Pancreas (tissue), 10 donors: ENCODE measurements at places on chromosomes 7 and 10. TPM values are rescaled to one million over a fixed set of nuclear protein-coding genes. Genes with fewer than 3 reads are reported as not detected.

DNA sequence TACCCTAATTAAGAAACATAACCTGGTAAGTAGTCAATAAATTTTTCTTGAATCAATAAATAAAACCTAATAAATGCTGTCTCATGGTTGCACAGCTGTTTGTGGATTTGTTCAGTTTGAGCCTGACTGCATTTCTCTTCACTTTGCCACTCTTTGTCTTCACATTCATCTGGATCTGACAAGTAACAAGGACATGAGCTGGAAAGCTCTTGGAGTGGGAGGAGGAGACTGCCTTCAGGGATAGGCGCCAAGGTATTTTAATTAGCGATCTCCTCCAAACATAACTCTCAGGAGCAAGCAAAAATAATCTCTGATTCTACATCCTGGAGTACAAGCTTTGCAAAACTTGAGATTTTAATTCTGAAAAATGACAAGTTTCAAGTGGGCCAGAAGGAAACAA lies 251.0 kb downstream of the BMPER start:
- no peaks in the 10 kb centered on the region for H3K4me1 ChIP-seq
- no peak overlapping the region for H3K4me3 ChIP-seq
- H3K27ac ChIP-seq = no peak overlapping the region
- no peak for DNase-seq

GRCh38 chr7:17030559-17030958 lies 148.8 kb upstream of the AGR3 start:
- no peak overlapping the region for H3K27ac ChIP-seq
- H3K36me3 ChIP-seq = no peaks in the 10 kb centered on the region
- peaks cover 2% of the 10 kb centered on the region for H3K4me1 ChIP-seq

DNA sequence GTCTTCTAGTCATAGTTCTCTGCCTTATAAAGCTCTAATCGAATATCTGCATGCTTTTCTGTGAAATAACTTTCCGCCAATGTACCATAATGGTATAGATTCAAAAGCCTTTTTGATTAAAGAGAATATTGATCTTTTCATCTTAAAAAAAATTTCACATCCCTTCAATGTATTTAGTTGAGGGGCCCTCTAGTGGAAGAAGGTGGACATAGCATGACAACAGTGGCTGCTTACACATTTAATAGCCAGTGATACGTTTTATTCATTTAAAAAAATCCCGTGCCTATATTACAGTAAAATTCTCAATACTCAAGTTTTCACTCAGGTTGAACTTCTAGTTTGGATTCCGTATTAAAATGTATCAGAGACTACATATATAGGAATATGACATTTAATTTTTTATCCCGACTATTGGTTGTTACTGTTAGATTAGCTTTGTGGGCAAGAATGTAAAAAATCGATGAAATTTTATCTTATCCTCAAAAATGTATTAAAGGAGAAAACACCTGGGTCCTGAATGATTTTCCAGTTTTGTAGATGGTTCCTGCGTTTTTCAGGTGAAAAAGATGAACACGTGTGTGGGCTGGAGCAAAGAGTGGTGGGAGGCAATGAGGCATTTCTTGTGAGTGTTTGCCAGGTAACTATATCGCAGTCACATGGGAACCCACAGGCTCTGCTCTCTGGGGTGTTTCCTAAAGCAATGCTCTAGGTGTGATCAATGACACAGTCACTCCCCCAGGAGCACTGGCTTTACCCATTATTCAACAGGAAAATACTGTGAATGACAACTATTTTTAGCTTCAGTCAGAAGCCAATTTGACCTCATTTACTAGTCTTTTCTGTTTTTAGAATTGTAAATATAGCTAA lies 24.1 kb upstream of the PNLIP start:
- H3K4me1 ChIP-seq = peaks cover 28% of the 10 kb centered on the region
- no peak for DNase-seq
- no peaks in the 10 kb centered on the region for H3K36me3 ChIP-seq
- no peak overlapping the region for H3K4me3 ChIP-seq

DNA sequence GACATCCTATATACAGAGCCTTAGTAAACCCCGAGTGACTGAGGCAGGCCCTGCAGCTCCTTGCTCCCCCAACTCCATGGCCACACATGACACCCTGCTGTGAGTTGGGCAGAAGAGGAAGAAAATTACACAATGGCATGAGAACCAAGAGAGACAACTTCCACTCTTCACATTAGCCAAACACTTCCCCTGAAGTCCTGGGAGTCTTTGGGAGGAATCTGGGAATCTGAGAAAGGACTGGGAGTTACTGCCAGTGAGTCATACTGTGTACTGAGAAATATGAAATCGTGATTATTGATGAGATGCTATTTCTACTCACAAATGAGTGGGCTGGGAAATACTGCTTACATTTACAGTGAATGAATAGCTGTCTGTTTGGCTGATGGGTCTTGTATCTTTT lies 116.6 kb downstream of the SPAG6 start:
- H3K27ac ChIP-seq = no peak overlapping the region
- H3K4me3 ChIP-seq = no peak overlapping the region
- peaks cover 2% of the 10 kb centered on the region for H3K4me1 ChIP-seq
- no peak for DNase-seq
- no peaks in the 10 kb centered on the region for H3K36me3 ChIP-seq

GRCh38 chr7:111657018-111657417 lies 94.7 kb upstream of the IMMP2L start:
- no peak overlapping the region for H3K4me3 ChIP-seq
- no peak overlapping the region for H3K27ac ChIP-seq
- H3K4me1 ChIP-seq = no peaks in the 10 kb centered on the region
- no peaks in the 10 kb centered on the region for H3K27me3 ChIP-seq
- no peaks in the 10 kb centered on the region for H3K36me3 ChIP-seq

DNA sequence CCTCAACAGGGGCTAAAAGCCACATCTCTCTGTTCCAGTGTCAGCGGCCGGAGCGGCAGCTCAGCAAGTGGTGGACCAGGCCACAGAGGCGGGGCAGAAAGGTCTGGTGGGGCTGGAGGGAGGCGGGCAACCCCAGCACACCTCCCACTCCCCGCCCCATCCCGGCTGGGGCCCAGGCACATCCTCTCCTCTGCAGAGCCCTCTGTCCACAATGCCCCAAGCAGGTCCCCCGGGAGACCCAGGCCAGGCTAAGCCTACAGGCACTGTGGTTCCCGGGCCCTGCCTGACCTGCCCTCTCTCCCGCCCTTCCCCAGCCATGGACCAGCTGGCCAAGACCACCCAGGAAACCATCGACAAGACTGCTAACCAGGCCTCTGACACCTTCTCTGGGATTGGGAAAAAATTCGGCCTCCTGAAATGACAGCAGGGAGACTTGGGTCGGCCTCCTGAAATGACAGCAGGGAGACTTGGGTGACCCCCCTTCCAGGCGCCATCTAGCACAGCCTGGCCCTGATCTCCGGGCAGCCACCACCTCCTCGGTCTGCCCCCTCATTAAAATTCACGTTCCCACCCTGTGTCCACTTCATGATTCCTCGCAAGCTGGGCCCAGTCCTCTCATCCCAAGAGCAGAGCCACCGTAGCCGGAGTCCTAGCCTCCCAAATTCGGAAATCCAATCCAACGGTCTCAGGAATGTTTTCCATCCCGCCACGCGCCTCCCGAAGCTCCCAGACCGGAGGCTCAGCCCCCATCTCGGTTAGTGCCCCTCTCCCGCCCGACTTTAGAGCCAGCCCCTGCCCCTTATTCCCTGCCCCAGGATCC lies 2.1 kb downstream of the ADIRF start:
- peak overlapping the region; percentile 89 for H3K27ac ChIP-seq
- H3K36me3 ChIP-seq = no peaks in the 10 kb centered on the region
- peak; percentile 53 for DNase-seq
- H3K4me1 ChIP-seq = peaks cover 9% of the 10 kb centered on the region
- peak overlapping the region; percentile 46 for H3K4me3 ChIP-seq
- H3K27me3 ChIP-seq = no peaks in the 10 kb centered on the region

GRCh38 chr7:749140-749551 lies 22.1 kb upstream of the PRKAR1B start:
- no peak overlapping the region for H3K4me3 ChIP-seq
- H3K27ac ChIP-seq = no peak overlapping the region
- H3K4me1 ChIP-seq = no peaks in the 10 kb centered on the region
- no peaks in the 10 kb centered on the region for H3K27me3 ChIP-seq
- no peak for DNase-seq

The CRYGN gene
- not detected for total RNA-seq

The TCF7L2 gene
- 7.9 TPM for total RNA-seq

The DGKB gene
- total RNA-seq = 0.16 TPM
